Muscle of leg (tissue), 16 donors: ENCODE measurements at places on chromosomes 11 and 22. TPM values are rescaled to one million over a fixed set of nuclear protein-coding genes. Genes with fewer than 3 reads are reported as not detected.

- no peaks in the 10 kb centered on the region for H3K27me3 ChIP-seq
- H3K4me1 ChIP-seq, result peaks cover 37% of the 10 kb centered on the region
- DNase-seq, result no peak
- H3K4me3 ChIP-seq, result no peak overlapping the region
- no peaks in the 10 kb centered on the region for H3K36me3 ChIP-seq
Measured at GRCh38 chr11:44559207-44559939, 6.1 kb upstream of the CD82 start.

DNA sequence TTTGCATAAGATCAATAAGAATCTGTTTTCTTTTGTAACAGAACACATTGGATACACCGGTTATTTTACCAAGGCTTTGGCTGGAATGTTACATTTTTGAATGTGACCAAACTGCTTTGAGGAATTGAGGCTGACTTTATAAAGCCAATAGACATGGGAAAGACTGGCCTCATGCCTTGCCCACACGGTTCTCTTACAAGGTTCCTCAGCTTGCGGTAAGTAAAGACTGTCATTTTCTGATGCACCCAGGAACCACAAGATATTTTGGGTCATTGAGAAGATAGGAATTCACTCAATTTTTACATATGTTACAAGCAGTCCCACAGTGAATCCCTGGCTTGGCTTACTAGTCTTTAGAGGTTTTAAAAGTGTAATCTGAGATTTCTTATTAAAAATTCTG is 23.9 kb downstream of the OR10A6 start:
- H3K27me3 ChIP-seq, result no peaks in the 10 kb centered on the region
- DNase-seq, result no peak
- H3K4me1 ChIP-seq, result no peaks in the 10 kb centered on the region
- no peaks in the 10 kb centered on the region for H3K36me3 ChIP-seq
- no peak overlapping the region for H3K27ac ChIP-seq

GRCh38 chr11:45285930-45286632 is at the start of gene SYT13:
Gene SYT13 (minus strand): TSS chr11:45286341. CDS start chr11:45286207, 134 bp downstream.
- no peak within 1 kb of the TSS for H3K27ac ChIP-seq
- peak; percentile 66 for DNase-seq
- H3K4me3 ChIP-seq, result peak within 1 kb of the TSS; percentile 27
- peaks cover 44% of the 10 kb centered on the region for H3K27me3 ChIP-seq
- peaks cover 11% of the 10 kb centered on the region for H3K4me1 ChIP-seq

- H3K4me1 ChIP-seq, result peaks cover 4% of the 10 kb centered on the region
- peak; percentile 56 for DNase-seq
- no peak overlapping the region for H3K4me3 ChIP-seq
- no peaks in the 10 kb centered on the region for H3K36me3 ChIP-seq
- no peaks in the 10 kb centered on the region for H3K27me3 ChIP-seq
Measured at GRCh38 chr22:25013607-25014006, 61.1 kb downstream of the KIAA1671 start.

- no peak overlapping the region for H3K4me3 ChIP-seq
- no peak overlapping the region for H3K27ac ChIP-seq
- H3K36me3 ChIP-seq, result no peaks in the 10 kb centered on the region
- H3K27me3 ChIP-seq, result no peaks in the 10 kb centered on the region
- DNase-seq, result no peak
- H3K4me1 ChIP-seq, result peaks cover 73% of the 10 kb centered on the region
Measured at GRCh38 chr11:126100716-126101115, 38.0 kb upstream of the CDON start.

DNA sequence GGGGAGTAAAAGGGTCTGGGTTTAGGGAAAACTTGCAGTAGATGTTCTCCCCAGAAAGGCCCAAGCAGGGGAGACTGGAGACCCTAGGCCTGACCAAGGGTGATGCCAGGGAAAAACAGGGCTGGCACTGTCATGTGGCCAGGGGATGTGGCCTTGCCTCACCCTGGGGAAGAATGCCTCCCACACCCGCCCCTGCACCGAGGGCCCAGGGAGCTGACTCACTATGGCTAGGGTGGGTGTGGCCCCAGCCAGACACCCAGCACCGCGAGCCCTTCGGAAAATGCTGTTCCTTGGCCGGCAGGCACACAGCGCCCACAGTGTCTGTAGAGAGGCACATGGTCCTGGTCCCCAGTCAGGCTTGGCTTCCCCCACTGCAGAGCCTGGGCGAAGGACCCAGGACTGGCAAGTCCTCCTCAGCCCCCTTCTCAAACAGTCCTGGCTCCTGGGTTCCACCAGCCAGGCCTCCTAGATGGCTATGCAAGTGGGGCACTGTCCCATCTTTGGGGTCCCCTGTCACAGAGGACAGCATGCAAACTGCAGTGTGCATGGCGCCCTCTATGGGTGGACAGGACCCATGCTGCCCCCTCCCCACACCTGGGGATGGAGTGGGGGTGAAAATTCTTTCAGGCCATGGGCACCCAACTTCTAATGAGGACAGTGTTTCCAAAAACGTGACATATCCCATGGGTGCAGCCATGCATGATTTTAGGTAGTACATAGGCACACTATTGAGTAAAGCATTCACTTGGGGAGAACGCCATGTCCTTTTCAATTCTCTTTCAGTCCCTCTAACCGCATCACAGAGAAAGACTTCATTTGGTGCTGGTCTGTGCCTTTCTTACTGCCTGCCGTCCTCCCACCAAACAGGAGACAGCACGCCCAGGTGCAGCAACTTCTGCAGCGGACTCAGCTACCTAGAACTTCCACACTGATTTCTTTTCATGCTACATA is 15.2 kb downstream of the TMPRSS5 start:
- no peak for DNase-seq
- no peak overlapping the region for H3K4me3 ChIP-seq
- no peak overlapping the region for H3K27ac ChIP-seq
- no peaks in the 10 kb centered on the region for H3K27me3 ChIP-seq
- H3K4me1 ChIP-seq, result no peaks in the 10 kb centered on the region

DNA sequence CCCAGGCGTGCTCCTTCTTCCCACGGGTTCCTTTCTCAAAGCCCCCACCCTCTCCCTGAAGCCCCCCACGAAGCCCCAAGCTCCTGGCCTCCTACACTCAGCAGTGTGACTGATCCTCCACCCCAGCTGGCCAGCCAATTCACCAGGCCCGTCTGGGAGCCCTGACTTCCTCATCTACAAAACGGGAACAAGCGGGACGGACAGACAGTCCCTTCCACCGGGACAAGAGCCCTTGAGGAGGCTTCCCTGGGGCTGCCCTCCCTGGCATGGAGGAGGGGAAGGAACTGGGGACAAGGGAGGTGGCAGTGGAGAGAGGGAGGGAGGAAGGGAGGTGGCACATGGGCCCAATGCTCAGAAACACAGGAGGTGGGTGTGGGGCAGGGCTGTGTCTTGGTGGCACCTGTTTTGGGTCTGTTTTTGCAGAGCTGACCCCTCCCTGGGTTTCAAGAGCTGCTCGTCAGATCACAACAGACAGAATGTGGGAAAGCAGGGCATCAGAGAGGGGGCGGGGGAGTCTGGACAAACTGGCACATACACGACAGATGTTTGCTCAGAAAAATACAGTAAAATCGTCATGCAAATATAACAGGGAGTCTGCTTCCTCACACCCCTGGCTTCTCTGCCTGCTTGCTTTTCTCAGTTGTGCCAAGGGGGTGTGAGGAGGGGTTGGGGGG is 56.8 kb downstream of the ELFN2 start:
- no peaks in the 10 kb centered on the region for H3K36me3 ChIP-seq
- no peaks in the 10 kb centered on the region for H3K27me3 ChIP-seq
- H3K4me1 ChIP-seq, result peaks cover 11% of the 10 kb centered on the region
- peak; percentile 33 for DNase-seq
- H3K4me3 ChIP-seq, result no peak overlapping the region
- no peak overlapping the region for H3K27ac ChIP-seq

GRCh38 chr11:19258641-19259230 is 18.0 kb upstream of the E2F8 start:
- H3K4me1 ChIP-seq, result no peaks in the 10 kb centered on the region
- H3K4me3 ChIP-seq, result no peak overlapping the region
- no peaks in the 10 kb centered on the region for H3K27me3 ChIP-seq
- H3K27ac ChIP-seq, result no peak overlapping the region
- H3K36me3 ChIP-seq, result no peaks in the 10 kb centered on the region
- DNase-seq, result no peak

DNA sequence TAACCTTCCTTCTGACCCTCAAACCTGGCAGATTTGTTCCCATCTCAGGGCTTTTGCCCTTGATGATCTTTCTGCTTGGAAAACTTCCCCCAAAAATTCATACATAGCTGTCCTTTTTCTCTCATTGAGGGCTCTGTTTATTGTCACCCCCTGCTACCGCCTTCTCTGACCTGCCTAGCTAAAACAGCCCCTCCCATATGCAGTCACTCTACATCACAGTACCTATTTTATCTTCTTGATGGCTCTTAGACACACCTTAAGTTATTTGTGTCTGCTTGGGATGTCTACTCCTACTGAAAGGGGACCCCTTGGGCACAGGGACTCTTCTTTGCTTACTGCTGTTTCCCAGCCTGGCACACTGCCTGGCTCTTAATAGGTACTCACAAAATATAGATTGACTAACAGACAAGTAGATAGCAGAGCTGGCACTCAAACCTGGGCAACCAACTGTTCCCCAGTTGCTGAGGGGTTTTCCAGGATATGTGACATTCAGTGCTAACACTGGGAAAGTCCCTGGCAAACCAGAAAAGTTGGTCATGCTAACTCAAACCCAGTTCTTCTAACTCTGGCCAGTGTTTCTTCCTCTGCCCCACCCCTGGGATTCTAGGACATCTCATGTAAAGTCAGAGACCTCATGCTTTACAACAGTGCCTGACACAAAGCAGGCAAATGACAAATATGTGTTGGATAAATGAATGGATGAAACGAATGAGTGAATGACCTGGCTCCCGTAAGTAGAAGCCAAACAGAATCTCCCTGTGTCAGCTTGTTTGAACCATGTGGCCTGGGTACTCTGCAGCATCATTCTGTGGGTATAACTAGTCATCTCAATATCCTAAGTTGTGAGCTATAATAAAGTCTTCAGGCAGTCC is 19.8 kb upstream of the FJX1 start:
- DNase-seq, result no peak
- no peaks in the 10 kb centered on the region for H3K4me1 ChIP-seq
- no peaks in the 10 kb centered on the region for H3K36me3 ChIP-seq
- H3K27me3 ChIP-seq, result peaks cover 8% of the 10 kb centered on the region

GRCh38 chr22:41447435-41448188 is 1.0 kb upstream of the TOB2 start:
- peaks cover 15% of the 10 kb centered on the region for H3K36me3 ChIP-seq
- peaks cover 22% of the 10 kb centered on the region for H3K4me1 ChIP-seq
- H3K4me3 ChIP-seq, result peak overlapping the region; percentile 98

GRCh38 chr11:70272009-70272408 is 1.5 kb downstream of the PPFIA1 start:
- peaks cover 21% of the 10 kb centered on the region for H3K27me3 ChIP-seq
- no peak overlapping the region for H3K27ac ChIP-seq
- peaks cover 15% of the 10 kb centered on the region for H3K4me1 ChIP-seq

DNA sequence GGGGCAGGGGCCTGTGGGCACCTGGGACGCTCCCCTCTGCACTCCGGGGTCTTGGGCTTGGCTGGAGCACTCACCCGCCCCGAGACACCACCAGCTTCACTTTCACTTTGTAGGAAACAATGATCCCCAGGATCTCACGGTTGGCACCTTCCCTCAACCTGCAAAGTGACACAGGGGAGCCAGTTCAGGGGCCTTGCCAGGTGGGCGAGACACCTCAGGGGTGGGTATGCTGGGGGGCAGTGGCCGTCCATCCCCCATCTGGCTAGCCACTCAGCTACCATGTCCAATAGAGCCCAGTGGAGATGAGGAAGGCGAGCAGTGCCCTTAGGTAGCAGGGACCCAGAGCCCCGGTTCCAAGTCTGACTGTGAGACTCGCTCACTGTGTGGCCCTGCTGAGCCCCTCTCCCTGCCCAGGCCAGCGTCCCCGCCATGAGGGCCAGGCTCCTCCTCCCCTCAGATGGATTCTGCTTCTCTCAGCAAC is 32.3 kb downstream of the TPBGL start:
- DNase-seq, result no peak
- no peak overlapping the region for H3K4me3 ChIP-seq
- H3K36me3 ChIP-seq, result peaks cover 43% of the 10 kb centered on the region
- H3K4me1 ChIP-seq, result peaks cover 2% of the 10 kb centered on the region

DNA sequence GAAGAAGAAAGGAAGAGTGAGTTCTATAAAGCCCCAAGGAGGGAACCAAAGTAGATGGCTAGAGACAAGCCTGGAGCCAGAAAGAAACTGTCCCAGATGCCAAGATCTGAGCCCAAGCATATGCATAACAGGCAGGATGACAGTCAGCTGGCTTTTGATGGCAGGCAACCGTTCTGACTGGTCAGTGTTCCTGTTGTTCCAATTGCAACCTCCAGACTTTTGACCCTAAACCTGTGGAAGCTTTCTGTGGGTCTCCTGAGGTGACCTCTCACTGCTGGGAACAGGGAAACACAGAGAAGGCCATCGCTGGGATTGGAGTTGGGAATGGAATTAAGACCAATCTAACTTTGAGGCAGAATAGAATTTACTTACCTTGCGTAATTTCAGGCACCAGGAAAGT is 21.6 kb upstream of the NNMT start:
- H3K4me3 ChIP-seq, result no peak overlapping the region
- H3K27me3 ChIP-seq, result peaks cover 13% of the 10 kb centered on the region
- no peaks in the 10 kb centered on the region for H3K4me1 ChIP-seq
- no peak overlapping the region for H3K27ac ChIP-seq
- no peak for DNase-seq
- no peaks in the 10 kb centered on the region for H3K36me3 ChIP-seq

DNA sequence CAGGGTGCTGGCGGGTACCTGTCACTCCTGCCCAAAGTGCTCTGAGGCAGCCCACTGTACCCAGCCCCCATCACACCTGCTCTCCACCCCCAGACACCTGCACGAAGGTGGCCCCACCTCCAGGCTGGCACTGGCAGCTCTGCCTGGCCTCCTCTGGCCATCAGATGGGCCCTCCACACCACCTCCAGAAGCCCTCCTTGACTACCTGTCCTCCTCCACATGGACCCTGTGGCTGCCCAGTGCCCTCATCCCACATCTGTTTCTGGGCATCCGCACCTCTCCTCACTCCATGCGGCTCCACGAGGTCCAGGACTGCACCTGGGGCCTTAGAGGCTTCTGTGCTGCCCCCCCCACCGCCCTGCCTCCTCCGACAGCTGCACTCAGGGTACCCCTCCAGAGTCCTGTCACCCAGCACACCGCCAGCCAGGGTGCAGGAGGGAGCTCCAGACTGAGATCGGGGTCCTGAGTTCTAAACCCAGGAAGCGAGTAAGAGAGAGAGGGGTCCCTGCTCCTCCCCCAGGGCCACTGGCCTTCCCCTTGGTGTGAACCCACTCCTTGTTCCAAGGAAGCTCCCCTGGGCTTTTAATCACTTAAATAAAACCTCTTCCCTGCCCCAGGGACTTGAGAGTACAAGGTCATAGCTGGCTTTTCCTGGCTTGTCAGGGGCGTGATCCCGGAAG is 1.7 kb downstream of the CTSD start:
- no peaks in the 10 kb centered on the region for H3K27me3 ChIP-seq
- no peak overlapping the region for H3K27ac ChIP-seq
- H3K36me3 ChIP-seq, result peaks cover 20% of the 10 kb centered on the region
- no peak for DNase-seq
- peak overlapping the region; percentile 60 for H3K4me3 ChIP-seq

- no peaks in the 10 kb centered on the region for H3K36me3 ChIP-seq
- H3K4me3 ChIP-seq, result no peak overlapping the region
- no peak overlapping the region for H3K27ac ChIP-seq
- H3K27me3 ChIP-seq, result no peaks in the 10 kb centered on the region
- no peaks in the 10 kb centered on the region for H3K4me1 ChIP-seq
- no peak for DNase-seq
Measured at GRCh38 chr11:104891135-104891534, 7.1 kb downstream of the CASP12 start.

The ANO1 gene
- 5.8 TPM for total RNA-seq

The SMPD1 gene
- 16.7 TPM for total RNA-seq

The TUB gene
- 16.7 TPM for total RNA-seq

The JAML gene
- 2.5 TPM for total RNA-seq

The RGL4 gene
- total RNA-seq, result 0.13 TPM

The INSC gene
- 2.1 TPM for total RNA-seq
